Stimulated activated CD8-positive, alpha-beta memory T cell treated with anti-CD3 and anti-CD28 coated beads, Interleukin-4, amount 100 ng/mL, for 4 hours (primary cell): ENCODE measurements at places on chromosomes 4 and X.

- no peak for DNase-seq
Observed at GRCh38 chr4:139756391-139757180, 91.0 kb downstream of the MGST2 start.

DNA sequence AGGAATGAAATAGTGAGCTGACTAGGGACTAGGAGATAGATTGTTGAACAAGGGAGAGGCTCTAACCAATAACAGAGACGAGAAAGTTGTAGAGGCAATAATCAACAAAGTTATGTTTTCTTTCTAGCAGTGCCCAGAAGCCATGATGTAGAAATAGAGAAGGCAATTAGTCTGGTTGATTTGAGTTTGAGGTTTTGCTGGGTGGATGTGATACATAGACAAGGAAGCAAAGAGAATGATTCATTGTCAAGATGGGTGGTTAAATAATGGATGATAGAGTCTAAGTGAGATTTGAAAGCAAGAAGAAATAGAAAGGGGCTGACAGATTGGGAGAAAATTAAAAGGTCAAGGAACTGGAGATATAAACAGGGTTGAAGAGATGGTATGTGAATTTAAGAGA lies 11.2 kb downstream of the RBM41 start:
- DNase-seq = no peak

DNA sequence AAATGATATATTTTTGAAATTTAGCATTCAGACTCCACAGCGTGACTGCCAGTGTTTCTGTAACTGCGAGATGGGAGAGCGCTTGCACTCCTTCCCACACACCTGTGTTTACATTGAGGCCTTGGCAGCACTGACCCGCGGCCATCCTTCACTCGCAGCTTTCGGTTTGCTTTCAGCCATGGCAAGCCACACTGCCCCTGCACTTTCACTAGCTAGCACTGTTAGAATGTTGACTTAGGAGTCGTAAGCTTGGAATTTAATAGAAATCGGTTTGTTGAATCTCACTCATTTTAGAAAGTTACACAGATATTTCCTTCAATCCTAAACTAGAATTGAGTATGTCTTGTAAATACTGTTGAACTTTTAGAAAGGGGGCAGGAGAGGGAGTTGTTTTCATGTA lies 136.2 kb downstream of the CFAP299 start:
- no peak for DNase-seq

DNA sequence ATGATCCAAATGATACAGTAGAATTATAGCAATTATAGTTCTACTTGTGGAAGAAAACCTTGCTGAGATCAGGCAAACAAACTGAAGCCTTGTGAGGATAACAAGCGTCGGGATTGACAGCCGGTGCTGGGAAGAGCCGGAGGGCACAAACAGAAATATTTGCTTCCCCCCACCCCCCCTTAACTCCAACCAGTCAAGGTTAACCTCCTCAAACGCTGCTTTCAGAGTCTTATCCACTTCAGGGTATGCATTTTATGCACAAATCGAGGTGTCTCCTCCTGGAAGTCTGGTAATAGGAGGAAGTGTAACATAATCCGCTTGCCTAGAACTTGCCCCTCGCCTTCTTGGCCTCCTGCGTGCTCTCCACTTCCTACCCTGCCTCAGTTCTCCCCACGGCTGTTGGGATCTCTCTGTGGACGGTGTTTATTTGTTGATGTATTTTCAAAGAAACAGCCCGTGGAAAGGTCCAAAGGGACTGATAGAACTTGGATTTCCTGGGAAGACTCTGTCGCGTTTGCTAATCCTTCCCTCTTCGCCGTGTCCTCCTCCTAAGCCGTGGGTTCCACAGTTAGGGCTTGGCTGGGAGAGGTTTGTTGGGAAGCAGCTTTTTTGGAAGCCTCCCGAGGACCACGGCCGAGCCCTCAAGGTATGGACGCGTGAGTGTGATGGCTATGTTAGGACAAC lies 4.1 kb upstream of the ARX start:
- DNase-seq = no peak

GRCh38 chr4:18202486-18202885 lies 180.9 kb upstream of the LCORL start:
- DNase-seq = no peak

- DNase-seq = no peak
Observed at GRCh38 chrX:107699616-107700015, 71.3 kb downstream of the PRPS1 start.

- no peak for DNase-seq
Observed at GRCh38 chr4:104964410-104965175, 182.1 kb upstream of the TET2 start.

DNA sequence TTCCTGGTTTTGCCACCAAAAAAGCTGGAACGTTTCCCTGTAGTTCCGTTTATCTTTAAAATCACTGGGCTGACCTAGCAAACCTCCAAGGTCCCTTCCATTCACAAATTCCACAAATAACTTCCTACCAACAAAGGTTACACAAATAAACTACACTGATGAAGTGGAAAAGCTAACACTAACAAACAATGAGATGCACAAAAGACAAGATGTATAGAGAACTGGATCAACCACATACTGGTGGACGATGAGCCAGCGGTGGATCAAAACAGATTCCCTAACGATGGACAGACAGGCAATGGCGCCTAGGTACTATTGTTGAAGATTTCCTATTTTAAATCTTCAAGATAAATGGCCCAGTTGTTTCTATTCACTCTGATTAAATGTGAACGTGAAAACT lies 15.5 kb downstream of the AFAP1 start:
- no peak for DNase-seq

- no peak for DNase-seq
Observed at GRCh38 chrX:130260316-130260715, 8.4 kb downstream of the ZNF280C start.

GRCh38 chrX:155188786-155189185 lies 27.5 kb upstream of the VBP1 start:
- DNase-seq = no peak

- no peak for DNase-seq
Observed at GRCh38 chr4:52822972-52823701, 39.0 kb upstream of the RASL11B start.

DNA sequence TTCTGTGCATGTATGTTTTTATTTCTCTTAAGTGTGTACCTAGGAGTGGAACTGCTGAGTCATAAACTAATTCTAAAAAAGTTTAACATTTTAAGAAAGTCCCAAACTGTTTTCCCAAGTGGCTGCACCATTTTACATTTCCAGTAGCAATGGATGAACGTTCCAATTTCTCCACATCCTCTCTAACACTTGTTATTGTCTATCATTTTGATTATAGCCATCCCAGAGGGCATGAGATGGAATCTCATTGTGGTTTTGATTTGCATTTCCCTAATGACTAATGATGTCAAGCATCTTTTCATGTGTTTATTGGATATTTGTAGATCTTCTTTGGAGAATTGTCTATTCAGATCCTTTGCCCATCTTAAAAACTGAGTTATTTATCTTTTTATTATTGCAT lies 82.5 kb downstream of the PPEF1 start:
- no peak for DNase-seq

DNA sequence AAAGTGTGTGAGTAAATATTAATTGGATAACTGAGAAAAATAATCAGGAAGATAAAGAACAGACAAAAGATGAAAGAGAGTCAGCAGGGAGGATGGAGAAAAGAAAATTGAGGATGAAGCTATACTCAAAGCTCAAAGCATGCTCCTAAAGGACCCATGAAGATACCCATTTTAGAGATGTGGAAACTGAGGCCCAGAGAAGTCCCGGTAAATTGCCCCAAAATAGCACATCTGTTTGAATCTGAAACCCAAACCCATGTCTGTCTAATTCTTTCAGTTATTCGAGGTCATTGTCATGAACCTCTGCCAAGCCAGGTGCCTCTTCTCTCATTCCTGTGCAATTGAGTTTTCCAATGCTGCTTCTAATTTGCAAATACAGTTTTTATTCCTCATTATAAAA lies 29.6 kb upstream of the MSX1 start:
- DNase-seq = no peak

- DNase-seq = no peak
Observed at GRCh38 chr4:32192363-32192762, 1472.2 kb downstream of the PCDH7 start.
